ENCODE measurements at places on chromosomes 13 and 19.

DNA sequence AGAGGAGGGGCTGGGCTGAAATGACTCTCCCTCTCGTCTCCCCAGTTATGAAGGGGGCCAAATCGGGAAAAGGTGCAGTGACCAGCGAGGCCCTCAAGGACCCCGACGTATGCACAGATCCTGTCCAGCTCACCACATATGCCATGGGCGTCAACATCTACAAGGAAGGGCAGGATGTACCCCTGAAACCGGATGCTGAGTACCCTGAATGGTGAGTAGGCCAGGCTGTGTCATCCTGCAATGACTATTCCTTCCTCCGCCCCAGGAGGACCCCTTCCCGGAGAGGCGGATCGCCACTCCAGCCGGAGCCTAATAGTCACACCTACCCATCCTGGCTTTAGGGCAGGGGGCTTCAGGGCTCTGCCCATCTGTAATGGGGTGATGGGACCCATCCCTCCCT, 2.6 kb downstream of the MRPL54 start:
- no peak for DNase-seq

- peak; percentile 92 for DNase-seq
These were observed 1.0 kb downstream of the HMGB1 start for GRCh38 chr13:30464496-30465342.

- DNase-seq: peak; percentile 72
These were observed 11.0 kb downstream of the CYTH2 start for GRCh38 chr19:48480183-48480557.

DNA sequence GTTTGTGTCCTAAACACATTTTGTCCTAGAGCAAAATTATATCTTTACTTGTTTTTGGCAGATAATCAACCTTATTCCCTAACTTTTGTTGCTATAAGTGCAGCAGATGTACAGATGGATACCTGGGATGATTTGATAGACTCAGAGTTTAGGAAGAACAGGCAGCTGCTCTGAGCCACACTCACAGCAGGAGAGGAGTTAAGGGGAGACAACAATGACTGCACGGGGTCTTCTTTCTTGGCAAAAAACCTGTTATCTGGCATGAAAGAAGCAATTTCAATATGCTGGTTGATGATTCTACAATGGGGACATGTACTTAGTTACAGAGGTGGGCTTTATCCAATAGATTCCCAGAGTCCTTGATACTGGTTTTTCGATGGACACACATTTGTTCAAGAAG, 258.9 kb upstream of the PCDH9 start:
- no peak for DNase-seq

- DNase-seq: no peak
These were observed 83.1 kb downstream of the B3GLCT start for GRCh38 chr13:31282741-31283455.

DNA sequence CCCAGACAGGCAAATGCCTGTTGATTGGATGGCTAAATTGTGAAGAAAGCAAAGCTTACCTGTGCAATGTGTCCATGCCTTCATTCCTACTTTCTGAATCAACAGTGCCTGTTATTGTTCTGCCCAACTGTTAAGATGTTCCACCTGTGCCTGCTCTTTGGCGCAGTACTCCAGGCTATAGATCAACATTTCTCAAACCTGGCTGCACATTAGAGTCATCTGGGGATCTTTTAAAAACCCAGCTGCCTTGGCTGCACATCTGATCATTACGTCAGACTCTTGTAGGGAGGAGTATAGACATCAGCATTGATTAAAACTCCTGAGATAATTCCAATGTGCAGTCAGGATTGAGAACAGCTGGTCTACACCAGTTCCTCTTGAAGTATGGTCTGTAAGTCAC, 16.2 kb upstream of the CPB2 start:
- DNase-seq: no peak

All from right hindlimb (tissue), 1 donor.